A172 (cell line): ENCODE measurements at places on chromosomes 13 and 19. TPM values are rescaled to one million over a fixed set of nuclear protein-coding genes. Genes with fewer than 3 reads are reported as not detected.

SDHAF1 gene
- 20.4 and 24.6 TPM in 2 replicates for total RNA-seq

CGB8 gene
- total RNA-seq = 4.7 and 8.8 TPM in 2 replicates

RAP2A gene
- 40.5 and 42.2 TPM in 2 replicates for total RNA-seq

ZNF726 gene
- 6.7 and 10.4 TPM in 2 replicates for total RNA-seq

CGB5 gene
- 1.3 and 3.4 TPM in 2 replicates for total RNA-seq

KCNJ14 gene
- total RNA-seq = 0.36 and 0.55 TPM in 2 replicates

RDH8 gene
- not detected in 2 replicates for total RNA-seq

NLRP11 gene
- total RNA-seq = 2.5 and 4.9 TPM in 2 replicates

C1QTNF9B gene
- total RNA-seq = not detected in 2 replicates

ATXN8OS gene
- not detected in 2 replicates for total RNA-seq

CCDC194 gene
- total RNA-seq = not detected in 2 replicates

OR7C2 gene
- not detected in 2 replicates for total RNA-seq

MBD3L2 gene
- not detected in 2 replicates for total RNA-seq

ACER1 gene
- not detected in 2 replicates for total RNA-seq

ZNF600 gene
- total RNA-seq = 0.12 TPM in 1 of 2 replicates, not detected in the other

TNNI3 gene
- 0.77 TPM in 1 of 2 replicates, not detected in the other for total RNA-seq

DCT gene
- total RNA-seq = not detected in 2 replicates

ZNF557 gene
- 11.7 and 12.5 TPM in 2 replicates for total RNA-seq
